Natural killer cell treated with Interleukin-12 subunit alpha and Interleukin-12 subunit beta and Interleukin-15 and Interleukin-18, amount 100 ng/mL, for 72 hours (primary cell): ENCODE measurements at places on chromosomes 1 and 21. TPM values are rescaled to one million over a fixed set of nuclear protein-coding genes. Genes with fewer than 3 reads are reported as not detected.

DNA sequence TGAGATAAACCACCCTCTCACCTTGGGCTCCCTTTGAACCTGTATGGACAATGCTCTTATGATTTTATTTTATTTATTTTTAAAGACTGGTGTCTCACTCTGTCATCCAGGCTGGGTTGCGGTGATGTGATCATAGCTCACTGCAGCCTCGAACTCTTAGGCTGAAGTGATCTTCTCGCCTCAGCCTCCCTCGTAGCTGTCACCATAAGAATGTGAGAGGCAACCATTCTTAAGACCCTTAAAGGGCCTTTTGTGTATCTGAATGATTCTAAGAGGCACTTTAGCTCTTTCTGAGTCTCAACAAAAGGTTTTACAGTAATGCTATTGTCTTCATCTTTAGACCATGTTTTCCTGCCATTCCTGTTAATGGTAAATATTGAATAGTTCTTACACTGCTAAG is 67.0 kb downstream of the IVNS1ABP start:
- H3K36me3 ChIP-seq = peaks cover 5% of the 10 kb centered on the region
- no peak for DNase-seq
- no peak overlapping the region for H3K4me3 ChIP-seq
- no peaks in the 10 kb centered on the region for H3K4me1 ChIP-seq
- H3K27me3 ChIP-seq = no peaks in the 10 kb centered on the region
- H3K27ac ChIP-seq = no peak overlapping the region

- H3K36me3 ChIP-seq = no peaks in the 10 kb centered on the region
- no peaks in the 10 kb centered on the region for H3K4me1 ChIP-seq
- H3K27ac ChIP-seq = no peak overlapping the region
- H3K27me3 ChIP-seq = peaks cover 34% of the 10 kb centered on the region
- no peak overlapping the region for H3K4me3 ChIP-seq
These were observed 88.0 kb upstream of the ADAR start for GRCh38 chr1:154695985-154696384.

DNA sequence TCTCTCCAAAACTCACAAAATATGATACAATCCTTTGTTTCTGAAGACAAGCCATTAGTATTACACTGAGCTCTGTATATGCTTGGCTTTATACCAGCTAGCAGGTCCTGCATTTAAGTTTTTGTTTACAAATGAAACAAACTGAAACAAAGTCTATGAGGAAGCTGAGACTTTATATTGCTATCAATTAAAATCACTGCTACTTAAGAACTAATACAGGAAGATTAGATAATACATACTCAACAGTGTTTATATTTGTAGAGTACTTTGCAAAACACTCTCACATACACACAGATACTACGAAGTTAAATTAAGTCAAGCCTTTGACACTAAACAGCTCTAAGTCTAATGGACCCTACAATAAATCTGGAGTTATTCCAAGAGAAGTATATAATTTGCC is 247.4 kb downstream of the CRB1 start:
- peaks cover 4% of the 10 kb centered on the region for H3K36me3 ChIP-seq
- H3K4me3 ChIP-seq = no peak overlapping the region

- peaks cover 33% of the 10 kb centered on the region for H3K27me3 ChIP-seq
- H3K36me3 ChIP-seq = no peaks in the 10 kb centered on the region
- H3K4me3 ChIP-seq = no peak overlapping the region
- no peak for DNase-seq
These were observed 713.4 kb downstream of the PTPRU start for GRCh38 chr1:29949676-29950075.

DNA sequence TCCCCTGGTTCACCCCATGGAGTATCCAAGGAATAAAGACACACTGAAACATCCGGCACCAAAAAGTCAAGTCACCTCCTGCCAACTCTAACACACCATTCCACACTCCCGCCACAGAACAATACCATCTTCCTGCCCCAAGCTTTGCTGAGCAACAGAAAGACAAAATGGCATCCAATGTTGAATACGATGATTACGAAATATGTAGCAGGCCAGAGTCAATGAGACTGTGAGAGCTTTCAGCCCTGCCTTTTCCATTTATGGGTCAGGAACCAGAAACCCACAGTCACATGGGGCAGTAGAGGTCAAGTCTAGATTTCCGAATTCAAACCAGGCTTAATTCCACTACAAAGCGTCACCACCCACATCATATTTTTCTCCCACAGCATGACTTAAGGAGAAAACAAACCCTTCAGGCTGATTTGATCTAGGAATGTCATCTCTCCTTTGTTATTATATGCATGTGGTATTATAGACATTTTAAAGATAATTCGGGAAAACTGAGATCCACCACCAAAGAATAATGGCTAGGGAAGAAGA is 249.8 kb downstream of the SETD4 start:
- peaks cover 10% of the 10 kb centered on the region for H3K27me3 ChIP-seq
- no peaks in the 10 kb centered on the region for H3K36me3 ChIP-seq
- no peak overlapping the region for H3K4me3 ChIP-seq
- H3K4me1 ChIP-seq = no peaks in the 10 kb centered on the region
- H3K27ac ChIP-seq = no peak overlapping the region

- no peak for DNase-seq
- H3K4me3 ChIP-seq = no peak overlapping the region
- no peaks in the 10 kb centered on the region for H3K4me1 ChIP-seq
- H3K36me3 ChIP-seq = no peaks in the 10 kb centered on the region
- H3K27ac ChIP-seq = no peak overlapping the region
- H3K27me3 ChIP-seq = peaks cover 25% of the 10 kb centered on the region
These were observed 53.4 kb upstream of the C1orf185 start for GRCh38 chr1:51048670-51049069.

DNA sequence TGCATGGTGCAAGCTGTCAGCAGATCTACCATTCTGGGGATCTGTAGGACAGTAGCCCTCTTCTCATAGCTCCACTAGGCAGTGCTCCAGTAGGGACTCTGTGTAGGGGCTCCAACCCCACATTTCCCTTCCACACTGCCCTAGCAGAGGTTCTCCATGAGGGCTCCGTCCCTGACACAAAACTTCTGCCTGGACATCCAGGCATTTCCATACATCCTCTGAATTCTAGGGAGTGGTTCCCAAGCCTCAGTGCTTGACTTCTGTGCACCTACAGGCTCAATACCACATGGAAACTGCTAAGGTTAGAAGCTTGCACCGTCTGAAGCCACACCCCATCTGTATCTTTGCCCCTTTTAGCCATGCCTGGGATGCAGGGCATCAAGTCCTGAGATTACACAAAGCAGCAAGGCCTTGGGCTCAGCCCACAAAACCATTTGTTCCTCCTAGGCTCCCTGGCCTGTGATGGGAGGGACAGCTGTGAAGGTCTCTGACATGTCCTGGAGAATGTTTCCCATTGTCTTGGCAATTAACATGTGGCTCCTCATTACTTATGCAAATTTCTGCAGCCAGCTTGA is 117.0 kb upstream of the NFIA start:
- H3K4me3 ChIP-seq = no peak overlapping the region
- H3K27ac ChIP-seq = no peak overlapping the region
- peaks cover 10% of the 10 kb centered on the region for H3K4me1 ChIP-seq
- no peak for DNase-seq
- peaks cover 32% of the 10 kb centered on the region for H3K27me3 ChIP-seq
- H3K36me3 ChIP-seq = peaks cover 20% of the 10 kb centered on the region

- DNase-seq = no peak
- peaks cover 6% of the 10 kb centered on the region for H3K36me3 ChIP-seq
- no peaks in the 10 kb centered on the region for H3K27me3 ChIP-seq
- H3K4me1 ChIP-seq = no peaks in the 10 kb centered on the region
- H3K4me3 ChIP-seq = no peak overlapping the region
These were observed 713.8 kb downstream of the KCNT2 start for GRCh38 chr1:195894411-195894810.

- H3K4me1 ChIP-seq = peaks cover 17% of the 10 kb centered on the region
- H3K27ac ChIP-seq = no peak within 1 kb of the TSS
- peaks cover 58% of the 10 kb centered on the region for H3K27me3 ChIP-seq
- DNase-seq = peak; percentile 62
- no peaks in the 10 kb centered on the region for H3K36me3 ChIP-seq
These were observed at the start of gene GNG12 for GRCh38 chr1:67832737-67833601. Gene GNG12, minus strand, starts transcription at chr1:67833467. Its CDS starts 125,781 bp downstream, at chr1:67707686.

GRCh38 chr1:87435484-87435883 is 106.8 kb downstream of the LMO4 start:
- no peaks in the 10 kb centered on the region for H3K36me3 ChIP-seq
- no peak overlapping the region for H3K4me3 ChIP-seq
- no peak overlapping the region for H3K27ac ChIP-seq
- peaks cover 4% of the 10 kb centered on the region for H3K27me3 ChIP-seq
- no peaks in the 10 kb centered on the region for H3K4me1 ChIP-seq
- no peak for DNase-seq

- no peak overlapping the region for H3K4me3 ChIP-seq
- peaks cover 4% of the 10 kb centered on the region for H3K4me1 ChIP-seq
- DNase-seq = no peak
- no peak overlapping the region for H3K27ac ChIP-seq
- H3K36me3 ChIP-seq = peaks cover 25% of the 10 kb centered on the region
- H3K27me3 ChIP-seq = no peaks in the 10 kb centered on the region
These were observed 4.8 kb downstream of the CDCA8 start for GRCh38 chr1:37697090-37697489.

- no peaks in the 10 kb centered on the region for H3K27me3 ChIP-seq
- peak overlapping the region; percentile 72 for H3K4me3 ChIP-seq
- H3K36me3 ChIP-seq = peaks cover 4% of the 10 kb centered on the region
- H3K27ac ChIP-seq = peak overlapping the region; percentile 73
- peak; percentile 72 for DNase-seq
These were observed 142.5 kb downstream of the TNR start for GRCh38 chr1:175600721-175601440.

DNA sequence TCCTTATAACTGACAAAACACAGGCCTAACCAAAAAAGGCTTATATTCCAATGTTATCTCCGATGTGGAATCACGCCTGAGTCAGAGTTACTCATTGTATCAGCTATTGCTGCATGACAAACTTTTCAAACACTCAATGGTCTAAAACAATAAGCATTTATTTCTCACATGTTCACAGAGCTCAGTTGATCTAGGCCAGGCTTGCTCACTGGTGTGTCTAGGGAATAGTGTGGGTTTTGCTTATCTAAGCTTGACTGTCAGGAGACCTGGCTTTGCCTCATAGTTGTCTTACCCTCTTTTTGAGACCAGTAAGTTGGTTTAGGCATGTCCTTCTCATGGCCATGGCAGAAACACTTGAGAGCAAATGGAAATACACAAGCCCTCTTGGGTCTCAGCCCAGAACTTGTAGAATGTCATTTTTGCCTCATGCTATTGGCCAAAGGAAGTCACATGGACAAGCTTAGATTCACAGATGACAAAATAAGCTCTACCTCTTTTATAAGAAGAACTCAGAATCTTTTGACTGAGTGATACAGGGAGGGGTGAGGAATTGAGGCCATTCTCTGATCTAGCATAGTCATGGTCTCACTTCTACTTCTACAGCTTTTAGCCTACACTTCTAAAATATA is 130.8 kb downstream of the HMCN1 start:
- no peaks in the 10 kb centered on the region for H3K36me3 ChIP-seq
- H3K27ac ChIP-seq = no peak overlapping the region
- no peak overlapping the region for H3K4me3 ChIP-seq
- H3K4me1 ChIP-seq = no peaks in the 10 kb centered on the region

DNA sequence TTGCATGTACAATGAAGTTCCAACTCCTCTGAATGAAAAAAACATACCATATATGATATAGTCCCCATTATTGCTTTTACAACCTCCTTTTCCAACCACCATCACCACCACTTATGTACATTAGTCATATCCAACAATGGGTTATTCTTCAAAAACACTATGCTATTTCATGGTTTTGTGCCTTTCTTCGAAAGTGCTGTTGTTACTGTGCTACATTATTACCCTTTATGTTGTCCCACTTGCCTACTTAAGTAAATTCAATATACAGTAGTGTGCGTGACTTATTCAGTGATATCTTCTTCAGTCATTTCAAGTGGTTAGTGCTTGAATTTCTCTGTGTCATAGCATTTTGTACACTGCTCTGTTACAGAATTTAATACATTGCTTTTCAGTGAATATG is 105.3 kb downstream of the ASH1L start:
- H3K4me3 ChIP-seq = no peak overlapping the region
- no peak for DNase-seq
- H3K27me3 ChIP-seq = no peaks in the 10 kb centered on the region

DNA sequence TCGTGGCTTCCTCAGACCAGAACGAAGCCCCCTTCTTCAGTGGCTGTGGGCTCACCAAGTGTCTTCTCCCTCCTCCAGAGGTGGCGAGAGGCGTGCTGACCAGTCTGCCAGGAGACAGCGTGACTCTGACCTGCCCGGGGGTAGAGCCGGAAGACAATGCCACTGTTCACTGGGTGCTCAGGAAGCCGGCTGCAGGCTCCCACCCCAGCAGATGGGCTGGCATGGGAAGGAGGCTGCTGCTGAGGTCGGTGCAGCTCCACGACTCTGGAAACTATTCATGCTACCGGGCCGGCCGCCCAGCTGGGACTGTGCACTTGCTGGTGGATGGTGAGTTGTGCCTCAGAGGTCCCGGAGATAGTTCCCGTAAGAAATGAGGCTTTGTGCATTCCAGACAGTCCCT is 24.0 kb downstream of the IL6R start:
- H3K4me3 ChIP-seq = no peak overlapping the region
- no peak for DNase-seq
- H3K4me1 ChIP-seq = peaks cover 29% of the 10 kb centered on the region
- H3K36me3 ChIP-seq = no peaks in the 10 kb centered on the region
- H3K27ac ChIP-seq = no peak overlapping the region

GRCh38 chr1:80155371-80155770 is 1148.8 kb upstream of the ADGRL4 start:
- H3K4me3 ChIP-seq = no peak overlapping the region
- no peaks in the 10 kb centered on the region for H3K4me1 ChIP-seq
- no peak for DNase-seq
- no peaks in the 10 kb centered on the region for H3K27me3 ChIP-seq
- no peak overlapping the region for H3K27ac ChIP-seq

DNA sequence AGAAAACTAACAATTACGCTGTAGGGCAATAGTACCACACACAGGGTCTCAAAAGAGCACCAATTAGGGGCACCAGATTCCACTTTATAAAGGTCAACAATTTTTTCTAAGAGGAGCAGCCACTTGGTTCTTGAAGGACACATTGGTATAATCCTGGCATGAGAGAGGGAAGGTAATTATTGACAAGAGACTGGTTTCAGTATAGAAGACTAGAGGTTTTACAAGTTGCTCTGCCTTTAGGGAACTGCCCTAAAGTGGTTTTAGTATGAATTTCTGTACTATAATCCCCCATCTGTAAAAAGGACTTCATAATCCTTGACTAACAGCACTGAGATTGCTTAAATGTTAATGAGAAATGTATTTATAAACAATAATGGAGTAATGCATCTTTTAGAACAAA is 648.5 kb upstream of the PTBP2 start:
- no peak overlapping the region for H3K4me3 ChIP-seq
- no peak overlapping the region for H3K27ac ChIP-seq
- H3K36me3 ChIP-seq = peaks cover 7% of the 10 kb centered on the region
- DNase-seq = no peak

- peak overlapping the region; percentile 85 for H3K4me3 ChIP-seq
- peaks cover 48% of the 10 kb centered on the region for H3K36me3 ChIP-seq
- no peak for DNase-seq
These were observed 10.4 kb downstream of the KYAT3 start for GRCh38 chr1:88982055-88982454.

The EXOC8 gene
- total RNA-seq = 25.2 TPM

The DCLRE1B gene
- total RNA-seq = 22.0 TPM

The RBM11 gene
- not detected for total RNA-seq

The PTPN7 gene
- total RNA-seq = 312 TPM

The CFAP141 gene
- total RNA-seq = not detected

The IRF6 gene
- total RNA-seq = 1.5 TPM

The SERTAD4 gene
- total RNA-seq = not detected

The CSF3R gene
- total RNA-seq = 0.78 TPM
